WTC11 (cell line): ENCODE measurements at places on chromosomes 5 and 9. TPM values are rescaled to one million over a fixed set of nuclear protein-coding genes. Genes with fewer than 3 reads are reported as not detected.

The PCDHB7 gene
- total RNA-seq, result 0.17 to 0.27 TPM (median 0.23 TPM) in 3 replicates

- DNase-seq, result no peak
These were observed 169.0 kb downstream of the SYK start for GRCh38 chr9:90970608-90971007.

GRCh38 chr5:171832775-171833174 lies 47.2 kb downstream of the SMIM23 start:
- no peak for DNase-seq

The MARCHF11 gene
- 2.9 to 3.8 TPM (median 3.1 TPM) in 3 replicates for total RNA-seq

GRCh38 chr5:178331491-178331996 lies 98.9 kb upstream of the PHYKPL start:
- DNase-seq, result no peak

DNA sequence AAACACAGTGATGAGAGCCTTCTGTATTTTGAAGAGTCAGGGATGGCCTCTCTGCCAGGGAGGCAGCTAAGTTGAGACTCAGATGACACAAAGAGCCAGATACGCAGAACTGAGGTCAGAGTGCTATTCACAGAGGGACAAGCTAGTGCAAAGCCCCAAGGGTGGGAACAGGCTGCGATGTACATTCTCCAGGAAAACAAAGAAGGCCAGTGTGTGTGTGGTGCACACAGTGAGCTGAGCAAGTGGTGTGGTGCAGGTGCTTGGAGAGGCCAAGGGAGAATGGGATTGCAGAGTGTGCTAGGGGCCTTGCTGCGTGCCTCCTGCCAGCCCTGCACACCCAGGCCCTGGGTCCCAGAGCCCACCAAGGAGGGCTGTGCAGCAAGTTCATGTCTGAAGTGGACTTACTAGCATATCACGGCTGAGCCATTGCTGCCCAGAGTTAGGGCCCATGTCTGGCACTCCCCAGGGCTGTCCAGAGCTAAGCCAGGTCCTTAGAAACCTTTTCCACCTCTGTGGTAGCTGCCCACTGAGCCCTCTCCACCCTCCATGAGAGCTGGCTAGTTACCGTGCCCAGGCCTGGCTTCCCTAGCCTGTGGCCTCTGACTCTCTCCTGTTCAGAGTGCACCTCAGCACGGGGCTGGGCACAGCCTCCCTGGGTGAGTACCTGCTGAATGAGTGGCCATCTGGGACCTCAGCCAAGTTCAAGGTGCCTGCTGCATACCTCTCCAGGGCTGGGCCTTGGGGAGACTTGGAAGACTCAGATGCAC lies 9.3 kb downstream of the SLC25A48 start:
- DNase-seq, result no peak

DNA sequence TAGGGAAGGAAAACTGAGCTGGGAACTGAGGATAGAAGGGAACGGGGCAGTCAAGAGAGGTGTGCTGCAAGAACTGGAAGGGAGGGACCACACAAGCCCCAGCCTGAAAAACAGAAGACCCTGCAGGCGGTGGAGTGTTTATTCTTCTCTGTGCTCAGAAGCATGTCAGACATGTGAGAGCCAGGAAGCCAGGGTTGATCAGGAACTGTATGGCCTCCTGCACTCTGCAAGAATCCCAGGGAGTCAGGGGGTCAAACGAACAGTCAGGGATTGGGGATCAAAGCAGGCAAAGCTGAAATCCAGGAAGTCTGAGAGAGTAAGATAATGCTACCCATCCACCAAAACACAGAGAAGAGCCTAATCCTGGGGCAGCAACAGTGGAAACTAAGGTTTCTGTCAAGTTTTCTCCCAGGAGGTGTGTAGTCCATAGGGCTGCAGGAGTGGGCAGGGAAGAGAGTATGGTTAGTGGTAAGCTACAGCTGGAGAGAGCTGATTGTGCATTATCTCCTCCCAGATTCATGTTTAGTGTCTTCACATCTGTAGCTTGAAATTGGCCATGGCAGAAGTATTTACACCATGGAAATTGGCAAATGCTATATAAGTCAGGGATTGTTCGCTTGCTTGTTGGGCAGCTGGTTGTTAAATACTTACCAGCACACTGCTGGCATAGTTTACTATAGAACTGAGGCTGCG lies 115.4 kb upstream of the SLC44A1 start:
- no peak for DNase-seq

The SPINK7 gene
- total RNA-seq, result not detected in 3 replicates
